ENCODE measurements at places on chromosomes 1 and 21.
A peak's percentile ranks its signal among the peaks of the same experiment; 100 is the strongest.

- peak; percentile 39 for DNase-seq
These were observed 19.8 kb downstream of the SPRTN start for GRCh38 chr1:231357831-231358354.

GRCh38 chr1:44855742-44856141 is 12.7 kb upstream of the PTCH2 start:
- DNase-seq = no peak

DNA sequence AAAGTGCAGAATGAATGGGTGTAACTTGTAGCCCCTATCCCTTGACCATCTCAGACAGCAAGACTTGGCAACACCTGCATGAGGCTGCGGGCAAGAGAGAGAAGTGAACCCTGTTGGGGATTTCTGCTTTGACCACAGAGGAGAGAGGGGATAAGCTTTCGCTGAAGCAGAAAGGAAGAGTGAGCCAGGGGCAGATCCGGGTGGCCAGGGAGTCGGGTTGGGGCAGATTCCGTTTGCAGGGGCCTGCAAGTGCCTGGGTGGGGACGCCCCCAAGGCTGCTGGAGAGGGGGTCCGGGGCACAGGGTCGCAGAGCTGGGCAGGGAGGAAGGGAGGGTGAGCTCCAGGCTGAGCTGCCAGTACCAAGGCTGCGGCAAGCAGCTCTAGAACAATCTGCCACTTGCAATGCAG is 25.3 kb upstream of the PIK3CD start:
- no peak for DNase-seq

GRCh38 chr1:29708381-29708780 is 472.1 kb downstream of the PTPRU start:
- DNase-seq = no peak

DNA sequence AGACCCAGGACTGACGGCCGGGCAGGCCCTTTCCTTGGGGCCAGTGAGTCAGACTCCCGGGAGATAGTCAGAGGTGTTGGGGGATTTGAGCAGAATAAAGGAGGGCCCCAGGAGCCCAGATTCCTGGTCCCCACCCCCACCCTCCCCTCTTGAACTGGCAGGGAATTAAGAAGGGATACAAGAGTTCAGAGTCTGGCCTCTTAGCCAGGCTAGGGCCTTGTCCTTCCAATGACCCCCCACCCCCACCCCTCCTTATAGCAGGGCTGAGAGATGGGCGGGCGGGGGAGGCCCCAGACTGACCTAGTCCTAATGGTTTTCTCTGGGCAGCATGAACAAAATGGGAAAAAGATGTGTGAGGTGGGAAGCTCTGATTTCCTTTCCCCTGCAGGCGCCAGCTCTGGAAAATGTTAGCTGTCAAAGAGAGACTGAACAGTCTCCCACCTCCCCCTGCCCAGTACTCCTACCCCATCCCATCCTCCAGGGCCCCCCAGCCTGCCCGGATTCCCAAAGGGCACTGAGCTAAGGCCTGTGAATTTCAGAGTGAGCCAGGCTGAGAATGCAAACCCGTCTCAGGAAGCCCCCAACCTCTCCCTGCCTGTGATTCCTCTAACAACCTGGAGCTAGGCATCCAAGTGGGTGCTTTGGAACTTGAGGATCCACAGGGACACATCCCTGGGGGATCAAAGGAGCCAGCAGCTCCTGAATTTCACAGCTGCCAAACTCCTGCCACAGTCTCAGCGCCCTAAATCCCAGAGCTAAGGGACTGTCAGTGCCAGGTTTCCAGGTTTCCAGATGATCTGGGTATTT is 5.8 kb upstream of the CRABP2 start:
- DNase-seq = no peak

DNA sequence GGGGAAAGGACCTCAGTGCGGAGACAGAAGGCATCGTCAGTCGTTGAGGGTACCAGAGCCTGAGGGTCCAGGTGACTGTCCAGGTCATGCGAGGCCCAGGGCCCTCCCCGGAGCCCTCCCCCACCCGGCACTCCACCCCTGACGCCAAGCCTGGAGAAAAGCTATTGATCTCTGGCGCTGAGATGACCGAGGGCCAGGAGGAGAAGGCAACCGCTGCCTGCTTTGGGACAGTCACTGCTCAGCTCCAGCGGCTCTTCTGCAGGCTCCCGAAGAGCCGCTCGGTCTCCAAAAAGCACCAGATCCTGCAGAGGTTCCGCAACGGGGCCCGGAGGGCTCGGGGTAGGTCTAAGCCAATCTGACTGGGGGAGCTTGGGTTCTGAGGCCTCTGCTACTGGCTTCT is 10.9 kb downstream of the RASSF5 start:
- DNase-seq = no peak

DNA sequence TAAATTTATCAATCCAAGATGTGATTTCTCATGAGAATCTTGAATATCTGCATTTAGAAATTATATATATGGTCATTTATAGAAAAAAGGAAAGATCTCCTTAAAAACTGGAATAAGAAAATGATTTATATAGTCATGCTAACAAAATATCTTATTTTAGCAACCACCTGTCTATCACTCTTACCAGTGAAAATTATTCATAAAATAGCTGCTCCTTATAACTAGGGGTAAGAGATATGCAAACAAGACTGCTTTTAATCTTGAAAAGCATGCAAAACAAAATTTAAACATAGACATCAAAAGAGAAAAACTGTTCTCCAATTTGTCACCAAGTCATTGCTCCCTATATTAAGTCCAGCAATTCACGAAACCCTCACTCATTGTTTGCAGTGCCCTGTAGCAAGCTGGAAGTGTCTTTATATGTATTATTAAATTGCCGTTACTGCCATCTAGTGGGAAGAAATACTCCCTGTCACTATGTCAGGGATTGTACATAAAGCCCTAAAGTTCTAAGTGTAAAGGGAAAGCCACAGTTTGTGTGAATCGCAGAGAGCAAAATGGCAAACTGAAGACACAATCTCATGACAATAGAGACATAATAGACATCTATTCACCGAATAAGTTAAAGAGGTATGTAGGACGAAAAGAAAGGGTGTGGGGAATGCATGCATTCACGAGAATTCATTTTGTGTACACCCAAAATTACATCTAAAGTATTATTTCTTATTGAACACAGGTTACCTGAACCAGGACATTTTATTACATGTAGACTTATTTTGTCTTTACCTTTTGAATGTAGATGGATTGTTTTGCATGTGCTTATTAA is 600.5 kb downstream of the USP25 start:
- peak; percentile 35 for DNase-seq

GRCh38 chr1:246608616-246609376 is 42.5 kb downstream of the CNST start:
- no peak for DNase-seq

- DNase-seq = no peak
These were observed 79.6 kb downstream of the KAZN start for GRCh38 chr1:14678011-14678638.

- DNase-seq = peak; percentile 51
These were observed 27.3 kb downstream of the F11R start for GRCh38 chr1:160993544-160994193.

- no peak for DNase-seq
These were observed 118.2 kb downstream of the FOXD2 start for GRCh38 chr1:47555841-47556560.

GRCh38 chr1:23385119-23385621 is 15.5 kb upstream of the ZNF436 start:
- no peak for DNase-seq

GRCh38 chr1:25744140-25744581 is 55.8 kb upstream of the SELENON start:
- DNase-seq = peak; percentile 63

DNA sequence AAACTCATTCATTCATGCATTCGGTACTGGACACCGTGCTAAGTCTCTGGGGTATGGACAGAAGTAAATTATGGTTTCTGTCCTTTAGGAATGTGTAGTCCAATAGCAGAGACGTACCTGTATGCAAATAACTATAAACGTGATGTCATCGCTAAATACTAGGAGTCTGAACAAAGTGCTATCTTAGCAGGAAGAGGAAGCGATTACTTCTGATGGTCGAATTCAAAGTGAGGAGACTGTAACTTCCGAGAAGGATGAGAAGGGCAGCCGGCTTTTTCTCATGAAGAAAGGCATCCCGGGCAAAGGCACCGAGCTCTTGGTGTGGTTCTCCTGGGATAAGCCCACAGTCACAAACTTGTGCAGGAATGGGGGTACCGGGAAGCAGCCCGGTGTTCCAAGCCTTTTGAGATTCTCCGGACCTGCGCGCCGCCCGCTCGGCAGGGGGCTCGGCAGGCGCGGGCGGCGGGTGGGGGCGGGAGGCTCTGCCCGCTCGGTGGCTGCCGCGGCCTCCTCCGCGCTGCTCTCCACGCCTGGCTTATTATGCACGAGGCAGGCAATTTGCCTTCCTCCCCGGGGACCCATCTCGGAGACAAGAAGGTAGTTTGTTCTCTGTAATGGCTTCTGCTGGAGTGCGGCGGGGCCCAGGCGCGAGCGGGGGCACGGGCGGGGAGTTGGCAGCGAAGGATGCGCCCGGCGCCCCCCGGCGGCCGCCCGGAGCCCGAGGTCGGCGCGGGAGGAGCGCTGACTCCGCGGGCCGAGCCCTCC is 67.5 kb upstream of the CD1D start:
- no peak for DNase-seq

GRCh38 chr1:21293537-21294265 is 3.4 kb upstream of the ECE1 start:
- DNase-seq = no peak

DNA sequence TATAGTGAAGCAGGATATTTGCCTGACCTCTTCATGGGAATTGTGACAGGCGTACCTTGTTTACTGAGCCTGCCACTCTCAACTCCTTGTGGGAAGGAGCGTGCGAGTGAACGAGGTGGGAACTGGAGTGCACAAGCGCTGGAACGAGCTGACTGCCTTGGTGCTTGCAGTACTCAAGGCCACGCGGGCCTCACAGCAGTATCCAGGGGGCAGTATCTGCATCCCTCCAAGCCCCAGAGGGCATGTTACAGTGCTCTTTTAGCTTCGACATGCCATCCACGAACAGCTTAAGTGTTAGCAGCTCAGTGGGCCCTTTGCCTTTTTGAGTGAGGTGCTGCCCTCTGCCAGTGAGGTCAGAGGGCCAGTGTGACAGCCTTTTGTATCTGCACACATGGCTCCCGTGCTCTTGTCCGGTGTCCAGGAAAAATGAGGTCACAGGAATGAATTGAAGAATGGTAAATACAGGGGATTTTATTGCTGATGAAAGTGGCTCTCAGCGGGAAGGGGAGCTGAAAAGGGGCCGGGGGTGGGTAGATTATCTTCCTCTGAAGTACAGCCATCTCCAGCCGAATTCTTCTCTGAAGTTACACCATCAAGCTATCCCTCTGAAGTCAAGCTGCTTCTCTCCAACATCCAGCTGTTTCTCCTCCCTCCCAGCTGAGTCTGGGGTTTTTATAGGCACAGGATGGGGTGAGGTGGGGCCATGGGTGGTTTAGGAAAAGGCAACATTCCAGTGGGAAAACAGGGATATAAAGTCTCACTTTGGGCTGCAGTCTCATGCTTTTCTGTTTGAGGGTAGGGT is 69.3 kb downstream of the EPB41 start:
- DNase-seq = no peak

GRCh38 chr1:98030976-98031375 is 110.1 kb upstream of the DPYD start:
- no peak for DNase-seq

DNA sequence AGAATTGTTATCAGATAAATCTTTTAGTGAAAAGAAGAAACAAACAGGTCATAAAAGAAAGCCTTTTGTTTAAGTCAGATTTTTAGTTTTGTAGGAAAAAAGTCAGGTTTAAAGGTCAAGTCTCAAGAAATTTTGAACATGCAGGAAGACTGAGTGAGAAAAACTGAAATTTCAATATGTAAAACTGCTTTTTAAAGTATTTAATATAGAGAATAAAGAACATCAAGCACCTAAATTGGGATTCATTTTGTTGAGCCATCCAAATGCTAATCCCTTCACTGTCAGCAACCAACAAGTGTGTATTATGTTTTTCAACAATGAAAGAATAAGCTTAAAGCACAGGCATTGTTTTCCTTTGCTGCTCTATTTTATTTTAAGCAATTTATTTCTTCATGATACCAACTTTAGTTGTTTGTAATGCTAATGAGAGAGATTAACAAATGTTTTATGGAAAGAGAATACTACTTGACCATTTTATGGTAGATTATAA is 114.9 kb upstream of the SERTAD4 start:
- no peak for DNase-seq

DNA sequence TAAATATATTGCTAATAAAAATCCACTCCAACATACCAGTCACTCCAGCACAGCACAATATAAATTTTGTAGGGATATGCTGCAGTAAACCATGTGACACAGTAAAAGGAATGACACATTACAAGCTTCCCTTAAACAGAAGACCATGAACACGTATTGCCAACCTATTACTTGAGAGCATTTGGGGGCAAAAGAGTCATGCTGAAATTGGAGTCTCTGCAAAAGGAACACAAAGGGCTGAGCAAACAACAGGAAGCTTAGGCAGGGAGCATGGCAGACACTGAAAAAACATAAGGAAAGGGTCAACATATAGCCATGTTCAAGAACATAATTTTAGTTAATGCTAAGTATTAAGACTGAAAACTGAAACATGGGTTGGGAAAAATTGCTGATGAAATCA is 214.5 kb downstream of the SMYD3 start:
- no peak for DNase-seq

GRCh38 chr1:210678306-210678705 is 349.6 kb downstream of the HHAT start:
- no peak for DNase-seq

DNA sequence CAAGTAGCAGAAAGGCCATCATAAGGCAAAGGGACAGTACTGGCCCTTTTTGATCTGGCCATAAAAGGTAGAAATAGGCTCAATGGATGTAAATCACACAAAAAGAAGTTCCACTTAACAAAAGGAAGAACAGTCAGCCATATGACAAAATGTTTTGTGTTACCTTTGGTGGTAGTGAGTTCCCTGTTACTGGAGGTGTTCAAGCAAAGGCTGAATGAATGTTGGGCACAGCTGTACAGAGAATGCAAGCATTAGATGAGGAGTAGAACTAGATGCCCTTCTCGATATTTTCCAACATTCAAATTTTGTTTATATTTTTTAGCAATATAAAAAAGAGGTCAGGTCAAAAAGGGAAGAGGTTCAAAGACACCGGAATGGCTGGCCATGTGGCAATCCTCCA is 20.0 kb downstream of the OLFML3 start:
- no peak for DNase-seq

DNA sequence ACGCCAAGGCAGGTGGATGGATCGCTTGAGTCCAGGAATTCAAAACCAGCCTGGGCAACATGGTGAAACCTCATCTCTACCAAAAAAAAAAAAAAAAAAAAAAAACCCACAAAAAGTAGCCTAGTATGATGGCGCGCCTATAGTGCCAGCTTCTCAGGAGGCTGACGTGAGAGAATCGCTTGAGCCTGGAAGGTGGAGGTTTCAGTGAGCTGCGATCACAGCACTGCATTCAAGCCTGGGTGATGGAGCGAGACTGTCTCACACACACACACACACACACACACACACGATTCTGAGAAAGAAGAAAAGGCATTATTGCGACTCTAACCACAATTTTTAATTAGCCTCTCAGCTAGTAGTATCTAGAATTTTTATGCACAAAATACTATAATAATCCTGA is 86.5 kb downstream of the RASAL2 start:
- no peak for DNase-seq
